ENCODE measurements at places on chromosomes 5 and 9. TPM values are rescaled to one million over a fixed set of nuclear protein-coding genes. Genes with fewer than 3 reads are reported as not detected.

The PCDHGA3 gene
- total RNA-seq = 3.9 TPM

The LMX1B gene
- total RNA-seq = not detected

The LHX6 gene
- 5.4 TPM for total RNA-seq

GRCh38 chr5:148864113-148864841 is 37.9 kb downstream of the ADRB2 start:
- DNase-seq = peak; percentile 17

DNA sequence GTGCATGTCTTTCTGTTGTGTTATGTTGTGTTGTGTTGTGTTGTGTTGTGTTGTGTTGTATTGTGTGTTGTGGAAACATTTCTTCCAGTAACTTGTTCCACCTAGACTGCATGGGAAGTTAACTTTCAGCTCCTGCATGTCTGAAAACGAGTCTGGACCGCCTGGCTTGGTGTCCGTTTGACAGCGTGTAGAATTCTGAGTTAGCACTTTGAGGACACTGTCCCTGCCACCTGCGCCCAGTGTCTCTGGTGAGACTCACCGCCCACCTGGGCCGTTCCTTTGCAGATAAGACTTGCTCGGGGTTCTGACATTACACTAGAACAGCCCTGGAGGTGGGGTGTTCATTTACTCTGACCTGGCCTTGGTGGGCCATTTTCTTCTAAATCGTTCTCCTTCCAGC is 42.0 kb downstream of the WNK2 start:
- DNase-seq = no peak

GRCh38 chr5:168575391-168576372 is 3.5 kb downstream of the PANK3 start:
- DNase-seq = no peak

DNA sequence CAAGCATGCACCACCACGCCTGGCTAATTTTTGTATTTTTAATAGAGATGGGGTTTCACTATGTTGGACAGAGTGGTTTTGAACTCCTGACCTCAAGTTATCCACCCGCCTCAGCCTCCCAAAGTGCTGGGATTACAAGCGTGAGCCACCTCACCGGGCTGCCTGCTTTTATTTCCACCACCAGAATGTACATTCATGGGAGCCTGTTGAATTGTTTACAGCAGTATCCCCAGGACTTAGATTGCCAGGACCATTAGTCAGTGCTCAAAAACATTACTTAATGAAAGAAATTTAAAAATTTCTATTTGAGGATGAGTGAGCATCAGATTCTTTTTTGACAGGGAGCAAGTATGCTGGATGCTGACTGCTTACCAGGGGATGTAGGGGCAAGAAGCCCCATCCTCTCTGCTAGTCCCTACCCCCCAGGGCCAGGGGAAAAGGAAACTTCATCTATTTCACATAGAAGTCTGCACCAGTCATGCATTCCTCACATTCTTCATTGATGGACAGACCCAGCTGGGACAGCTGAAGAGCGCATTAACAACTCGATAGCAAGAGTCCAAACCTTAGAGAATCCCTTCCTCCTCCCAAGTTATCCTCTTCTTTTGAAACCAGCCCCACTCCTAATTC is 10.3 kb upstream of the RGMB start:
- DNase-seq = peak; percentile 95

GRCh38 chr9:101915482-101915881 is 177.0 kb upstream of the GRIN3A start:
- no peak for DNase-seq

- no peak for DNase-seq
These were observed 452.7 kb downstream of the HINT1 start for GRCh38 chr5:130712324-130712723.

- DNase-seq = no peak
These were observed 294.5 kb downstream of the CTNND2 start for GRCh38 chr5:11609570-11610303.

DNA sequence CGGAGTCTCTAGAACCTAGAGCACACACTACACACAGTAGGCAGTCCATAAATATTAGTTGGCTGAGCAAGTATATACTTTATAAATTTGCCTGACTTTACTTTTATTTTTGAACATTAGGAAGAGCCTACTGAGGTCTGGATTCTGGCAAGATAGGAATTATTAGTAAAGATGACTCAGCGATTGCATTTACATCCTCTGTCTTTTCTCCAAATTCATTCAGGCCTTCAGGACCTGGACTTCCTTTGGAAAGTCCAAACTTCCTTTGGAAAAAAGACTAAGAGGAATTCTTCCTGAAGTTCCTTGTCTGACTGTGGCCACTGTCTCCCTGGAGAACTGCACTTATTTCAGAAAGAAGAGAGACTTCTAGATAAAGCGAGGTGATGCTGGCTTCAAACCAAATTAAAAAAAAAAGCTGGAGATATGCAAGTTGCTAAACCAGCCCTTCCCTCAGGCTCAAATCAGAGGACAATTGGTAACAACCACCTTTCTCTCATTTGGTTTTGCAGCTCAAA is 251.3 kb downstream of the GAS1 start:
- DNase-seq = no peak

- DNase-seq = no peak
These were observed 59.0 kb downstream of the COL15A1 start for GRCh38 chr9:99002706-99003105.

DNA sequence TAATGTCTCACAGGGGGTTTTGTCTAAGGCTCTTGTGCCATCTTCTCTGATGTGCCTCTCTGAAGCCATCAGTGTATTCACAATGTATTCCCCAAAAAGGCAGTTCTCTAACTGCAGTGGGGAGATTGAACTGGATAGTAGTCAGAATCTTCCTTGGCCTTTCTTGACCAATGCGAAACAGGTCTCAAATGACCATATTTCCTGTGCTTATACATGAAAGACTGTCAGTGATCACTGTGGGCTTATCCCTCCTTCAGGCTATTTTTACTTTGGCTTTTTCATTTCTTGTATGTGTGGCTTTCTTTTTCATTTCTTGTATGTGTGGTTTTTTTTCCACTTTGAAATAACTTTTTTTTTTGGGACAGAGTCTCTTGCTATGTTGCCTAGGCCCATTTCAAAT is 19.7 kb downstream of the HMGXB3 start:
- DNase-seq = no peak

GRCh38 chr5:127324756-127325155 is 34.2 kb downstream of the MEGF10 start:
- no peak for DNase-seq

DNA sequence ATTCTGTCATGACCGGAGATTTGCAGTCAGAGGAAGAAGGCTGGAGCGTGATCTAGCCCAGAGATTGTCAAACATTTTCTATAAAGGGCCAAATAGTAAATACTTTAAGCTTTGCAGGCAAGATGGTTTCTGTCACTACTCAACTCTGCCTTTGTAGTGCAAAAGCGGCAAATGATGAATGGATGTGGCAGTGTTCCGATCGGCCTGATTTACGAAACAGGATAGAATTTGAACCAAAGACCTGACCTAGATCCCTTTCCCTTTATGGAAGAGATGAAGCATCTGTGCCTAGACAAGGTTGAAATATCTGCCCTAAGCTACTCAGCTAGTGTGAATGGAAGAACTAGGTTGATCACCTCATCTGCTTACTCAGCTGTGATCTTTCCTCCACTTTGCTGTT is 209.5 kb downstream of the YTHDC2 start:
- no peak for DNase-seq
